ENCODE measurements at places on chromosomes 16 and 17.

- no peak for DNase-seq
Observed at GRCh38 chr17:48184721-48185120, 77.2 kb downstream of the SNX11 start.

GRCh38 chr17:81867170-81867990 lies 3.8 kb downstream of the ARHGDIA start:
- no peak for DNase-seq

DNA sequence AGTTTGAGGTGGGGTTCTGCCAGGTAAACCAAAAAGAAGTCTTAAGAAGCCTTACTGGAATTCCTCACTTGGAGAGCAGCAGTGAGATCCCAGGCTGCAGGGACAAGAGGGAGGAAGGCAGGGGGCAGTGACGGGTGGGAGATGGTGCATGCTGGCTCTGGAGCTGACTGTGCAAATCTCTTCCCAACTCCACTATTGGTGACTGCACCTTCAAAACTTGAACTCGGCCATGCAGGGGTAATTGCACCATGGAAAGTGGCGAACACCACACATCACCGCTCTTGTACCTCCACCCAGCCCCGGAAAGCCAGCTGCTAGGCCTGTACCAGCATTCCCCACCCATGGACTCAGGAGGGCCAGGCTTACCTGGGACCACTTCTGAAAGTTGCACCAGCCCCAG lies 51.4 kb upstream of the CDR2 start:
- no peak for DNase-seq

DNA sequence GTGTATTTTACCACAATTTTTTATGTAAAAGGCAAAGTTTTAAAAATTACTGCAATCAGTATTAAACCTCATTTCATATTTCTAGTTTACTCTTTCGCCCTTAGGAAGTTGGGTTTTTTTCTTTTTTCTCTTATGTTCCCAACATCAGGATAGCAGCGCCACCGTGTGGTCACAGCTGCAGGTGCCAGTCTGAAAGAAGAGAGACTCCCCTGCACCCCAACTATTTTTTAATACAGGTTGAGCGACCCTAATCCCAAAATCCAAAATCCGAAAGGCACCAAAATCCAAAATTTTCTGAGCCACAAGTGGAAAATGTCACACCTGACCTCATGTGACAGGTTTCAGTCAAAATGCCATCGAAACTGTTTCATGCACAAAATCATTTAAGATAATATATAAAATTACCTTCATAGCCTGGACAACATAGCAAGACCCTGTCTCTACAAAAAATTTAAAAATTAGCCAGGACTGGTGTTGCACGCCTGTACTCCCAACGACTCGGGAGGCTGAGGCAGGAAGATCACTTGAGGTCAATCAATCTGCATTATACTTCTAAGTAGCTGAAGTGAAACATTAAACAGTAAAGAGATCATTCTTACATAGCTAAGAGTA lies 21.8 kb upstream of the ASGR2 start:
- no peak for DNase-seq

GRCh38 chr16:54938212-54939028 lies 7.8 kb downstream of the IRX5 start:
- no peak for DNase-seq

DNA sequence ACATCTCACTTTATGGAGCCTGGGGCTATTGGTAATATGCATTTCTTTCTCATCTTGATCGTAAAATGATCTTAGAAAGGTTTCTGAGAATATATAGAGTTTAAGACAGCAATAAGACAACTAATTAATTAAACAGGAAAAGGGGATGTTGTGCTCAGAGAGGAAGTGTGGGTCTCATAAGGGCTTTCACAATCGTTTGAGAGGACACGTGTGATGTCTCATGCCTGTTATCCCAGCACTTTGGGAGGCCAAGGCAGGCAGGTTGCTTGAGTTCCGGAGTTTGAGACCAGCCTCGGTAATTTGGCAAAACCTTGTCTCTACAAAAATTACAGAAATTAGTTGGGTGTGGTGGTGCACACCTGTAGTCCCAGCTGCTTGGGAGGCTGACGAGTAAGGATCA lies 295.6 kb downstream of the WWOX start:
- no peak for DNase-seq

DNA sequence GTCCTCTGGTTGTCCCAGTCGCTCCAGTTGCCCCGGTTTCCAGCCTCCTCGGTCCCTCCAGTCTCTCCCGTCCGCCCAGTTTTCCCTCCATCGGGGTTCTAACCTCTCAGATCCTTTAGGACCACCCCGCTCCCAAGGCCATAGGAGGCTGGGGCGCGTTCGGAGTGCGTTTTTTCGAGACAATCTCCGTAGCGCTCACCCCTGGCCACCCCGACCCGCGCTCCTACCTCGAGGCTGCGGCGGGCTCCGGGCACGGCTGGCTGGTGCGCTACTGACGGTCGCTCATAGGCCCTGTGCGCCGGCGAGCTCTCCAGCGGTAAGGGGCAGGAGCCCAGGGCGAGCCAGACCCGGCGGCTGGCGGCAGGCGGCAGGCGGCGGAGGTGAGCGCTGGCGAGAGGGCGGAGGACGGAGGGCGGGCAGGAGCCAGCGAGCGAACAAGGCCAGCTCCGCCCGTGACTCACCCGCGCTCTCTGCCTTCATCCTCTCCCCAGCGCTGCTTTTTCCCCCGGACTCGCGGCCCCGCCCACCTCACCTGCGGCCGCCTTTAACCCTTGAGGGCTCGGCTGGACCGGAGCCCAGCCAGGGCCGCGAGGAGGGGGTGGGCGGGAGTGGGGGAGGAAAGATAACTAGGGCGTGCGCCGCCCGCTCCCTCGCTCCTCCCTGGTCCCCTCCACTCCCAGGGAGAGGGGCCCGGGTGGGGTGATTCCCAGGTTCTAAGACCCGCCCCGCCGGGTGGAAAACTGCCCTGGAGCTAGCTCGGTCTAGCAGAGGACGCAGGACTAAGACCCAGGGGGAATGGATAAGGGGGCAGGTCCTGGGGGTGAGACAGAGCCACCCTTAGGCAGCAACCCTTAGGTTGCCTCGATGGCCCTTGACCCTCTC lies at the start of gene SP6:
TSS of gene SP6 (minus strand) at position 472 of the 882 bp plus-strand sequence. CDS start 2,734 bp downstream, outside the sequence.
- DNase-seq: no peak

DNA sequence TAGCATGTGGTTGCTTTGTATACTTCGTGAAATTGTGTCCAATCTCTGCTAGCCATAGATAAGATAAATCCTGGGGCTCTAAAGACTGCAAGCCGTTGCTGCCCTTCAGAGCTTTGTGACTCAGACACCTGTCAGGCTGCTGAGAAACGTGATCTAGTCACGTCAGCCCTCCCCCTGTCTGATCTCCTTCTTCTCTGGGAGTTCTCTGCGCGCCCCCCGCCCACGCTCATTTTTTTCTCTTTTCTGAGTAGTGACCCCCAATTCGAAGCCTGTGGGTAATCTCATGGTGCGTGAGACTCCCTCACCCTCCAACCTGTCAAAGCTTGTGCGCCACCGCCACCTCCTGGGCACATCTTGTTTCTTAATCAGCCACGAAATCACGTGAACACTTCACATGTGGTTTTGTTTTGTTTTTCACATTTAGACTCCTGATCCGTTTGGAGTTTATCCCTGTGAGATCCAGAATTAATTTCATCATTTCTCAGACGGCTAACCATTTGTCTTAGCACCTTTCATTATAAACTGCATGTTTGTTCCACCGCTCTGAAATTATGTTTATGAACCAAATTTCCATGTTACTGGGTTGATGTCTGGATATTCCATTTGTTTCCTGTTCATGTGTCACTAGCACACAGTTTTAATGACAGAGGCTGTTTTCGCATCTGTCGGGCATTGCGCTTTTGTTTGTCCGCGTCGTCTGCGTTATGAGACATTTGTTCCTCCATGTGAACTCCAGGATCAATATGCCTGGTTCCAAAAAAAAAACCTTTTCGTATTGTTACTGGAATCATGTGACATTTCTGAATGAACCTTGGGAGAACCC lies 977 bp upstream of the ZNF778 start:
- DNase-seq: no peak

DNA sequence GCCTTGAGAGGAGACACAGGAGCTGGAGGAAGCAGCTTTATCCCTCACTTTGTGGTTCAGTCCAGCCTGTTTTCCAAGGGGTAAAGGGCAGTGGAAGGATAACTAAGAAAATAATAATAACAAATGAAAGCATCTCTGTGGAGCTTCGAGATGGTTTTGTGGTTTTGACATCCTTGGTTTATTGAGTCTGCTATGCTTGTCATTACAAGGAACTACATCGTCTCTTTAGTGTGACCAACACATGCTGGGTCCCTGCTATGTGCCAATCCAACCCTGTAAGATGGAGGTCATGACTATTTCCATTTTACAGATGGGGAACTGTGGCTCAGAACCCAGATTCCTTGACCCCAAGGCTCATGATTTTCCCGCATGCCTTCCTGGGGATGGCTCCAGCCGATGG lies 124.8 kb downstream of the MRM1 start:
- DNase-seq: no peak

- no peak for DNase-seq
Observed at GRCh38 chr17:956905-957304, 22.7 kb downstream of the NXN start.

DNA sequence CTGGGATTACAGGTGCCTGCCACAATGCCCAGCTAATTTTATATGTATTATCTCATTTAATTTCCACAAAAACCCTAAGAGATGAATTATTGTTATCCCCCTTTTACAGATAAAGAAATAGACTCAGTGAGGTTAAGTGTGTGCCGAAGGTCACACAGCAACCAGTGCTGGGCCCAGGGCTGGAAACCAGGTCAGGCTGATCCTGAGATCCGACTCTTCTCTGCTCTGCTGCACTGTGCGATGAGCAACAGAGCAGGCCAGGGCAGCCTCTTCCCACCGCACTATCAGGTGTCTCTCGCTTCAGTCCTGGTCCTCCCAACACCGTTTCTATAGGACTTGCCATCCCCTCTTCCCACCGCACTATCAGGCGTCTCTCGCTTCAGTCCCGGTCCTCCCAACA lies 24.8 kb downstream of the GINS3 start:
- DNase-seq: no peak

DNA sequence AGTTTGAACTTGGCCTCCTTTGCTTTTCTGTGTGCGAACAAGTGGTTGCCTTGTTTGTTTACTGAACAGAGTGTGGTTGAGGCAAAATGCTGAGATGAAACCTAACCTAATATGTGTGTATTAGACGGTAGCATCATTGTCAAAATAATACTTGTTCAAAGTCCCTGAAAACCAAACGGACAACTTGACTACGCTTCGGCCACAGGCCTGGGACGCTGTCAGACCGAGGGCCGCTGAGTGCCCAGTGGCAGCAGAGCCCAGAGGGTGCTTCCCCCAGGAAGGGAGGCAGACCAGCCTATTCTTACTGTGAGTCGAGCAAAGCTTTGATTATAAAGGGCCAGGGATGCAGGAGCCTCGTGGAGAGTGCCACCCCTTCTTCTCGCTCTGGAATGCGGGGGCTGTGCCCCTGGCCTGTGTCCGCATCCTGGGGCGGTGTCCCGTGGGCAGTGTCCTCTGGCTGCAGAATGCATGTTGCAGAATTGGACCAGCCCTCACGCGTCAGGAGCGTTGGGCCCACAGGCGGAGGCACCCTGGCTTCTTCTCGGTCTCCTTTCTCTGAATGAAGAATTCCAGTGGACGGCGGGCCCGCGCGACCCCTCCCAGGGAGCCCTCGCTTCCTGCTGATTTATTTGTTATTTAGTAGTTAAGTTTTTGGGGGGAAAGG lies 5.2 kb downstream of the ACSF3 start:
- DNase-seq: no peak

DNA sequence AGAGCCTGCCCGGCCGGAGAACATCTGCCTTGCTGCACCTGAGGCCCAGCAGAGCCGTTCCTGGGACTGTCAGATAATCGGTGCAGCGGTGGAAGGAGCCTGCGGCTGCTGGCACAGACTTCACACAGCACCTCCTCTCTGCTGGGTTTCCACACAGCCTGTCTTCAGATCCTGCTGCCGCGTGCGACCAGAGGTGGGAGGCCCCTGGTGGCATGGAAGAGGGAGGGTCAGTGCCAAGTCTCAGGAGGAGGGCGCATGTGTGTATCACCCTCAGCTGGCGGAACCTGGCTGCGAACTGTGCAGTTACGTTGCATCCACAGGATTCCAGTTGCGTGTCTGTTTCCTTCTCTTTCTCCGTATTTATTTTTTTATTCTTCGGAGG lies 3.3 kb downstream of the CDK5R1 start:
- DNase-seq: no peak

- DNase-seq: no peak
Observed at GRCh38 chr17:71444078-71444477, 676.7 kb upstream of the SOX9 start.

- DNase-seq: no peak
Observed at GRCh38 chr16:23695756-23696155, 17.1 kb downstream of the PLK1 start.

GRCh38 chr16:49337814-49338350 lies 35.7 kb upstream of the C16orf78 start:
- DNase-seq: no peak

GRCh38 chr16:79795556-79795955 lies 195.0 kb upstream of the MAF start:
- no peak for DNase-seq

- peak; percentile 42 for DNase-seq
Observed at GRCh38 chr17:20010099-20010863, 1.1 kb downstream of the SPECC1 start.

DNA sequence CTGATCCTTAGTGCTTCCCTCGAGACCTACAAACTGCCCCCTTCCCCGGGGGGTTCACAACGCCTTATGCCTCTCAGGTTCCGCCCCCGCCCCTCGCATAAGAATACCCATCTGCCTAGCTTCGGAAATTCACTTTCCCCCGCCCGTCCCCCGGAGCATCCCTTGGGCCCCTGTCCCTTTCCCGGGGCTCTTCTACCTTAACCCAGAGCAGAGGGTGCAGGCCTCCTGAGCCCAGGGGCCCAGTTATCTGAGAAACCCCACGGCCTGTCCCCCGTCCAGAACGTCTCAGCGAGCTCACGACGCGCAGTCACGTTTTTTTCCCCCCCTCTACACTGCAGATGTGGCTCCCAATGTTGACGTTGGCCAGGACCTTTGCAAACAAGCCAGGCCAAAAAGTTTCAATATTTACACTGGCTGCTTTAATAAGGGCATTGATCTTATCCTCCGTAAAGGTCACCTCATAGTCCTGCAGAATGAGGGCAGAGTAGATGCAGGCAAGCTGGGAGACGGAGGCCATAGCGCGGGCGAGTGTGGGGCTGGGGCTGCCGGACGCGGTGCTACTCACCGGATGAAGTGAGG lies 1.4 kb upstream of the NBR1 start:
- no peak for DNase-seq

GRCh38 chr16:53041320-53042051 lies 11.2 kb downstream of the CHD9NB start:
- DNase-seq: no peak
